Fibroblast of the aortic adventitia (primary cell): ENCODE measurements at places on chromosomes 12 and 14.

GRCh38 chr12:125340791-125341190, 275.6 kb downstream of the AACS start:
- peak; percentile 93 for DNase-seq

- no peak for DNase-seq
Measured at GRCh38 chr12:75716291-75717025, 205.0 kb upstream of the KRR1 start.

- no peak for DNase-seq
Measured at GRCh38 chr12:25781232-25781631, 177.2 kb upstream of the RASSF8 start.

DNA sequence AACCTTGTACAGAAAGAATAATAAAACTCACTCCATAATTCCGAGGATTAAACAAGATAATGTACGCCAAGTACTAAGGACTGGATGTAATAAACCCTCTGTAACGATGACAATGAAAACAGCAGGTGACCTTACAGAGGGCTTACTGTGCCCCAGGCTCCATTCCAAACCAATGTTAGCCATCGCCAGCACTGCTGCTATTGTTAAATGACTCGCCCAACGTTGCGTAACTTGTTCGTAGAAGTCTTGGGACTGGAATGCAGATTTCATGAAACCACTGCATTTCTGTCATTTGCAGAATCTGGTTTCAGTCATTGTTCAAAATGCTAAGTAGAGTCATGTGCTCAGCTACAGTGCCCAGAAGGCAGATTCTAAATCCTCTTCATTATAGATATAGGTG, 728 bp upstream of the STON2 start:
- peak; percentile 99 for DNase-seq

DNA sequence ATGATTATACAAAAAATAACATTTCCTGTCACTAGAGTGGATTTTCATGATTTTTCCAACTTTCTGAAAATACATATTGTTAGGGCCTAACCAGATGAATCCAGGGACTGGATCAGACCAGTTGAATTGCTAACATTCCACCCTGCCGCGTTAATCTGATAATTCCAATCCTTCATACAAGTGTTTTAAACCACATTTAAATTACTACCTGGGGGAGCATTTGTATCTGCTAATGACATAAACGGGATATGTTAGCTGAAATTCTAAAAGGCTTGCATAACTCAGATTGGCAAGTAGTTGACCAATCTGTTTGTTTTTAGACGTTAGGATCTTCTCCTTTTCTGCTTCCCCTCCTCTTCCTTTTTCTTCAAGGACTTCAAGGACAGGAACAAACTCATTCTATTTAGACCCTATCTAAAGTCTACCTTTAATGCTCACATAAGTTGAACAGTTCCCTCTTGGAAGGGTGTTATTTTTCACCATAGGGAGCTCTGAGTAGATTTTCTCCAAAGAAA, 239.0 kb downstream of the ADAMTS20 start:
- no peak for DNase-seq

GRCh38 chr12:76083246-76083903, 1.1 kb downstream of the NAP1L1 start:
- no peak for DNase-seq

DNA sequence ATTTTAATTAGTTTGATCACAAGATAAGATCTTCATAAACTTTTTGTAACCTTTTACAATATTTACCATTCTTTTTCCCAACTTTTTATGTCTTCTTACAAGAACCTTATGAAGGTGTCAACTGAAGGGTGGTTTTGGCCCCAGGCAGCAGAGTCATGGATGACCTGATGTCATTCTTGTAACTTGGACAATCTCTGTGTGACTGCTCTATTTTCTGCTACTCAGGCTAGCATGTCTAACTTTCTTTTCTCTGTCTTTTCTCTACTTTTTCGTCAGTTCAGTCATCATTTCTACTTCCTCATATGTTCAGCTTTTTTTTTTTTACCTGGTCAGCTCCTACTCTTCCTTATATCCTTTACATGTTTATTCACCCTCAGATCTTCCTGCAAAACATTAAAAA, 150.7 kb upstream of the PTPRQ start:
- DNase-seq: no peak

DNA sequence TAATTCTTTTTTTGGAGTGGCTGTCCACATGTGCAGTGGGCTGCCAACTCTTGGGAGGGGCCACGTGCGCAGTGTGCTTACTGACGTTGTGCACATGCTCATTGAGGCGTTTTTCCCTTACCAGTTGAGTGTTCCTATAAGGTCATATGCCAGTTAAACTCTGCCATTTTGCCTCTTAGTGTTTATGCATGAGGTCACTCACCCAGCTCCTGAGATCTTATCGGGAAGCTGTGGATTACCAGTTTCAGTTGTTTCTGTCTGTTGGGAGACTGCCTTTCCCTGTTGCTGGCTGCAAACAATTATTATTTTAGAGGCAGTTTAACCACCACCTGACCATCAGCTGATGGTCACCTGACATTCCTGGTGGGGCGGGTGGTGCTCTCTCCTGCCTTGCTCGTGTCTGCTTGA, 16.1 kb upstream of the KIF21A start:
- DNase-seq: no peak

DNA sequence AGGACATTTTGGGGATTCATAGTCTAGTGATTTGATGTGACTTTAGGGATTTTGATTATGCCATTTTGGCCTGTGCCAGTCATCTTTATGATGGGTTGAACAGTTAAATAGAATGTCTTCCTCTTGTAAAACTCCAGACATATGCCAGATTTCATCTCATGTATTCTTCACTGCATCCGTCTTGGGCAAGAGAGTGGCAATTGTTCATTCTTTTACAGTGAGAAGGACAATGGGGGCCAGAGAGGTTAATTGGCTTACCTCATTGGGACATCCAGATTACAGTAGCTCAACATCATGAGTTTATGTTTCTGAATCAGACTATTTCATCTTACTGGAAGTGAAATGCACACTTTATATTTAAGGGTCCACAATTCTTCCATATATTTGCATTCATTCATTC, 108.2 kb upstream of the SLC38A2 start:
- DNase-seq: peak; percentile 42

DNA sequence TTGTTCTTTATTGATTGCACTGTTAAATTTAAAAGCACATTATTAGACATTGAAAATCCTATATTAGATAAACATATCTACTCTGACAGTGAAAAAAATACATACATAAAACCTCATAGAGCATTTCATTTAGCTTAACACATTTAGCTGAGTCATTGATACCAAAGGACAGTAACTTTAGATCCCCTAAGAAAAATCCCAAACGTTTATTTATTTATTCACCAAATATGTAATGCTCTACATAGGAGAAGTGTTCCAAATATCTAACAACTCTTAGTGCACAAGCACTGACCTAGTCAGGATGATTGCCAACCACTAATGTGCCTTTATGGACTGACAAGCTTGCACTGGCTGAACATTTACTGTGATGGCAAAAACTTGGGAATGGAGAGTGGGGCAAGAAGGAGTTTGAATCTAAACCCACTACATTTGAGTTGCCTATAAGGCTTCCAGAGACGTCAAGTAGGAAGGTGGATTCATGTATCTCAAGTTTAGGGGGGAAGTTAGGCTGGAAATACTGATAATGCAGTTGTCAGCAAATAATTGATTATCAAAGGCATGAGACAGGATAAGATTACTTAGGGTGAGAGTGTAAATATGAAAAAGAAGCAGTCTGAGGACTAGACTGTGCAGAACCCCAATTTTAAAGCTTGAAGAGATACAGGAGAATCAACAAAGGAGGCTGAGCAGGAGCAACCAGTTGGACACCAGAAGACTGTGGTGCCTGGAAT, 156.4 kb downstream of the PLCZ1 start:
- DNase-seq: no peak

- DNase-seq: no peak
Measured at GRCh38 chr14:92768795-92769194, 20.4 kb upstream of the LGMN start.

GRCh38 chr12:80317307-80317706, 126.7 kb upstream of the PTPRQ start:
- DNase-seq: no peak

GRCh38 chr14:57961786-57962060, 95.8 kb upstream of the SLC35F4 start:
- DNase-seq: no peak

DNA sequence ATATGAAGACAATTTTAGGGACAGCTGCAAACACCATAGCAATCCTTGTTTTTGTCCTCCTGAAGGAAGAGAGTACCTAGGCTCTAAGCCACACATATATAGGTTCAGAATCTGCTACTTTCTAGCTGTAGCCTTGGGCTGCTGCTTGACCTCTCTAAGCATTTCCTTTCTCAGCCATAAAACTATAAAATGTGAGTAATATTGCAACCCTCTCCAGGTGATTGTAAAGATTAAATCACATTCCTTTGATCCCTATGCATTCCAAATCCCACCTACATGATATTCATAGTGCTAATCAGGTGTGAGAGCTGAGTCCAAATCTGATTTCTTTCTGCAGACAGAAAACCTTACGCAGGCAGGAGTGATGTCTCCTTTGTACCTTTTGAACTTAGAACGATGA, 913.5 kb downstream of the VRK1 start:
- no peak for DNase-seq

GRCh38 chr12:38847247-38847646, 58.1 kb downstream of the CPNE8 start:
- no peak for DNase-seq

- no peak for DNase-seq
Measured at GRCh38 chr14:95896498-95897135, 20.0 kb downstream of the TUNAR start.

DNA sequence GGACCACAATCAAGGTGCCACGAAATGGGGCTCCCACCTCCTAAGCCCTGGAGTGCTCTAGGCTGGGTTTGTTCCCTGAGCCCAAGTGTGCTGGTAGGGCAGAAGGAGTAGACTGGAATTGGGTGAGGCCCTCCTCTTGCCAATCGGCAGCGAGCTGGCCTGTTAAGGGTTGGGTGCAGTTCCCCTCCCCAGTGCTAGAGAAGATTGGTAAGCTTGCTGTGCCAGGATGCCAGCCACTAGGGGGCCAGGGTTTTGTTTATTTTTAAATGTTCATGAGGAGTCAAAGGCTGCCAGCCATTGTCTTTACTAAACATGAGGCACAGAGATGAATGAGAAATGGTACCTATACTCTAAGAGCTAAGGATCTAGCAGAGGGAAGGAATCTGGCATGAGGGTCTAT, 79.7 kb downstream of the SPTB start:
- DNase-seq: peak; percentile 53

- no peak for DNase-seq
Measured at GRCh38 chr12:49823350-49823749, 4.9 kb downstream of the NCKAP5L start.

- DNase-seq: peak; percentile 72
Measured at GRCh38 chr12:53045696-53046045, 4.2 kb upstream of the TNS2 start.

- DNase-seq: no peak
Measured at GRCh38 chr12:124130691-124131591, 157.9 kb downstream of the ZNF664 start.

DNA sequence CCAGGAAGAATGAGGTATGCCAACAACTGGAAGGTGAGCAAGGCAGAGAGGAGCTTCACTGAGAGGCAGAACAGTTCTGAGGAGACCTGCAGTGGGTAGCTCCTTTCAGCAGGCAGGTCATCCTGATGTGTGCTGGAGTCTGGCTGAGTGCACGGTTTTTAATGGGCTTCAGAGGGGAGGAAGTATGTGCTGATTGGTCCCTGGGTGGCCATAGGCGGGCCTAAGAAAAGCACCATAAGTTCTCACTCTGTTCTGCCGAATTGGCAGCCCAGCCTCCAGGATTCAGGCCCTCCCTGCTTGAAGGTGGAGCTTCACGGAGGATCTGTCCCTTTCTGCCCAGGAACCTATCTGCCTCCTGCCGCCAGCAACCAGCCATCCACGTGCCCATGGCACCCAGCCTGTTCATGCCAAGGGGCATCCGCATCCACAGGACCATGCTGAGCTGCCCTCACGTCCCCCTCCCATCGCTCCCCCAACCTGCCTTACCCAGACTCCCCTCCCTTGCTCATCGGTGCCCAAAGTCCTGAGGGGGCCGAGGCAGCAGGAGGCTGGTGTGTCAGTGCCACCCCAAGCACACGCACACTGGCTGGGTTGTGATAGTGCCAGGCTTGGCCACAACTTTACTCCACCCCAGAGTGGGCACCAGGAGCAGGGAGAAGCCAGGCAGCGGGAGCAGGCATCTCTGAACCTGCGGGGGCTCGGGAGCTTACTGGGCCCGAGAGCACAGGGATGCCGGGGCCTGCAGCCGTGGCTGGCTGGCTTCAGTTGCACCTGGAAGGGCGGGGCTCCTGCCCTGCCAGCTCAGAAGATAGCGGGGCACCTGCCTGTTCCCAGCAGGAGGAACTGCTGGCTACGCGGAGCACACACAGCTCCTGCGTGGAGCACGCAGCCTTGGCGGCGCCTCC, 608.4 kb upstream of the FOXG1 start:
- no peak for DNase-seq
